ENCODE measurements at places on chromosomes 6 and 20.

- no peak for DNase-seq
Measured at GRCh38 chr6:3648724-3649123, 102.8 kb downstream of the PXDC1 start.

DNA sequence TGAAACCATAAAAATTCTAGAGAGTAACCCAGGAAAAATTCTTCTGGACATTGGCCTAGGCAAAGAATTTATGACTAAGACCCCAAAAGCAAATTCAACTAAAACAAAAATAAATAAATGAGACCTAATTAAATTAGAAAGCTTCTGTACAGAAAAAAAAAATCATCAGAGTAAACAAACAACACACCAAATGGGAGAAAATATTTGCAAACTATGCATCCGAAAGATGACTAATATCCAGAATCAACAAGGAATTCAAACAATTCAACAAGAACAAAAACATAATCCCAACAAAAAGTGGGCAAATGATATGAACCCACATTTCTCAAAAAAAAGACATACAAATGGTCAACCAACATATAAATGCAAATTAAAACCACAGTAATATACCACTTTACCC is 242.6 kb upstream of the CDYL start:
- no peak for DNase-seq

DNA sequence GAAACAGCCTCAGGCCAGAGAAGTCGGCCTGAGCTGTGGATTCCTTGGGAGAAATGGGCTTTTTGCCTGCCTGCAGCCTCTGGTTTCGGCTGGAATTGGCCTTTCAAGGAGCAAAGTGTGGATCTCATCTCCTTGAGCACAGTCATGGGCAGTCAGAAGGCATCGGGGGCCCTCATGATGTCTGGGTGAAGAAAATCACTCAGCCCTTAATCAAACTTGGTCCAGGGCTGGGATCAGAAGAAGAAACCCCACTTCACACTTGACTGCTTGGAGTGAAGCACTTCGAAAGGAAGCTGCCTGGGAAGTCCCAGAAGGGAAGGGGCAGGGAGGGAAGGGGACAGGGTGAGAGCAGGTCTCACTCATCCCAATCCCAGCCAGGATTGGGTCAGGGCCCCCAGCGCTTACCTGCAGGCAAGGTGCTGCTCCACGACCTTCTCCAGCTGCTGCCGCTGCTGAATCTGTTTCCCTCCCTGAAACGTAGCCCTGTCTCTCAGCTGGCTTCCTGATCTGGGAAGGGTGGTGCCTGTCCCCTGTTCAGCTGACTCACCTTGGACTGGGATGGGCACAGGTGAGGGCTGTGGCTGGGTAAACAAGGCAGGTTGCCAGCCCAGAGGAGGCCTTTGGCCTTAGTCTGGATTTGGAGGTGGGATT is at the start of gene SDCBP2:
Gene SDCBP2, minus strand, starts transcription at position 460 of the 651 bp plus-strand sequence. CDS start 8,723 bp downstream, outside the sequence.
- no peak for DNase-seq

DNA sequence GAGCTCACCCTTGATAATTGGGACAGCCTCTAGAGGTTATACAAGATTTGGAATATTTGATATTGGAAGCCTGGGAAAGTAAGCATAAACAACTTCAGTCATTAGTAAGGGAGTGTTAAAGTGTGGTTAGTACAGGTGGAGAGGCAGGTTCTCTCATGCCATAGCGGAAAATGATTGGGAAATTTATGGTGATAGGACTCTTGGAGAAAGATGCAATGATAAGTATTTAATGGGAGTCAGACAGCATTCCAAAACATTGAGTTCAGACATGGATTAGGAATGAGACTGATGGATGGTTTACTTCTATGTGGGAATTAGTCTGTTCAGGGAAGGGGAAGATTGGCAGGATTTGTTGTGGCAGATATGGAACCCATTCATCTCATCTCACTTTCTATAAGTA is 152.7 kb downstream of the MCHR2 start:
- no peak for DNase-seq

DNA sequence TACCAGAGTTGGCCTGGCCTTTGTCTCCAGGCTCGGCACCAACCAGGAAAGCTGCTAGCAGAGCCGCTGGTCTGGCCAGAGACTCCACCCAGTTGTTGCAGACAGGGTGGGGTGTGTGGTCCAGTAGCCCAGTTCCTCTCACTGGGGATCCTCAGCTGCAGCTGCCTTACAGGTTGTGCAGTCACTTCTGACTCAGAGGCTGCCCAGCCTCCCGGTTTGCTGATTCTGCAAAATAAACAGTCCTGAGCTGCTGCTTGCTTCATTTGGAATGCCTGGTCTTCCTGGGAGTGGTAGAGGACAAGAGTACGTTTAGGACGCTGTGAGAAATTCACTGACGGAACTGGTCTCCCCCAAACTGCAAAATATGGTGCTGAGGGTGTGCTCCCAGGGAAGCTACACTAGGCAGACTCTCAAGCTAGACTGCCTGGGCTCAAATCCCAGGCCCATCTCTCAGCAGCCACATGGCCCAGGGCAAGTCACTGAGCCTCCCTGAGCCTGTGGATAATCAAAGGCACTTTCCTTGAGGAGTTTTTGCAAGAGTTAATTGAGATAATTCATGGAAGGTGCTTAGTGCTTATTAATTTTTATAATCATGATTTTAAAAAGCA is 246.1 kb downstream of the TFAP2C start:
- no peak for DNase-seq

- DNase-seq = no peak
Measured at GRCh38 chr20:34543463-34544056, 15.0 kb upstream of the MAP1LC3A start.

DNA sequence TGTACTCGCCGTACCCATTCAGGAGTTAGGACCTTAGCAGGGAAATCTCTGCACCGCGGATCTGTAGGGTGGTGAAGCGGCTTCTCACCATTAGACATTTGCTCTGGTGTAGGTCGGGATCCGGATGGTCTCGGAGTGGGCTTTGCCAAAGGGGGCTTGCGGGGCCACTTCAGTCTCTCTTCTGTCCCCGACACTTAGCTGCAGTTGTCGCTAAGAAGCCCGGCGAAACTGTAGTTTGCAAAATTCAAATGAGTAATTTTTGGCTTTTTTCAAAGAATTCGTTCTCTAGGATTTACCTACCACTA is 433 bp downstream of the QRSL1 start:
- no peak for DNase-seq

- DNase-seq = no peak
Measured at GRCh38 chr6:22367346-22367745, 70.5 kb upstream of the PRL start.

GRCh38 chr6:110387986-110388385 is 27.4 kb downstream of the DDO start:
- no peak for DNase-seq

Data from activated CD4-positive, alpha-beta T cell treated with anti-CD3 and anti-CD28 coated beads, Interleukin-2, amount 50 U/mL, for 24 hours (primary cell).